Hippocampal formation (tissue), 2 donors: ENCODE measurements at places on chromosomes 7 and 10.
A peak's percentile ranks its signal among the peaks of the same experiment; 100 is the strongest.

- no peak for DNase-seq
Observed at GRCh38 chr10:74929197-74929596, 102.8 kb downstream of the KAT6B start.

DNA sequence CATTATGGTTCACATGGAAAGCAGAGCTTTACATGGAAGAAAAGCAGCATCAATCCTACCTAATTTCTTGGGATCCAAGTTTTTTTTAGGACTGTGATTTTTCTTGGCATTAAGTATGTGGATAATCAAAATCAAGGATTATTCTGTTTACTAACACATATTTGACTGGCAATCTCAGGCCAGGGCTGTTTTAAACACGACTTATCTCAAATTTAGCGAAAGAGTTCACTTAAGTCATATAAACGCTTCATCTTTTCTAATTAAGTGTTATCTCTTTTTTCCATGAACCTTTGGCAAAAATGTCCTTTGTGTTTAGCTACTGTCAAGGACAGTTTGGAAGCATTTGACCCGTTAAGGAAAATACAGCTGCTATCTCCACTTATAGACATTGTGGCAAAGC is 92.0 kb downstream of the GNAI1 start:
- no peak for DNase-seq

GRCh38 chr7:23012908-23013714 is 819 bp downstream of the HYCC1 start:
- DNase-seq: peak; percentile 36

DNA sequence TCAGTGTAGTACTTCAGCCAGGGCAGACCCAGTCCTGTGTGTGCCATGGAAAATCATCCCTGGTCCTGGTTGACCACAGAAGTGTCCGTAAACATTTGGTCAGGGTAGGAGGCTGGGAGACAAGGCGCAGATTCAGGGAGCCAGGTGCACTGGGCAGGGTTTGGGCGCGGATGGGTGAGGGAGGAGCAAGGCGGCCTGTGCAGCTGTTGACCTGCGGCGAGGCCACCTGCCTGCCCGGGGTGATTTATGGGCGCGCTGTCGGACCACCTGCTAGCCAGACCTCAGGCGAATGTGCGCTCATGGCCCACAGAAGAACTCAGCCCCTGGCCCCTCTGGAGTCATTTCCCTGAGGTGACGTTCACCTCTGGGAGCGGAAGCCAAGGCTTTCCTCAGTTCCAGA is 6.6 kb downstream of the SFRP5 start:
- DNase-seq: no peak

DNA sequence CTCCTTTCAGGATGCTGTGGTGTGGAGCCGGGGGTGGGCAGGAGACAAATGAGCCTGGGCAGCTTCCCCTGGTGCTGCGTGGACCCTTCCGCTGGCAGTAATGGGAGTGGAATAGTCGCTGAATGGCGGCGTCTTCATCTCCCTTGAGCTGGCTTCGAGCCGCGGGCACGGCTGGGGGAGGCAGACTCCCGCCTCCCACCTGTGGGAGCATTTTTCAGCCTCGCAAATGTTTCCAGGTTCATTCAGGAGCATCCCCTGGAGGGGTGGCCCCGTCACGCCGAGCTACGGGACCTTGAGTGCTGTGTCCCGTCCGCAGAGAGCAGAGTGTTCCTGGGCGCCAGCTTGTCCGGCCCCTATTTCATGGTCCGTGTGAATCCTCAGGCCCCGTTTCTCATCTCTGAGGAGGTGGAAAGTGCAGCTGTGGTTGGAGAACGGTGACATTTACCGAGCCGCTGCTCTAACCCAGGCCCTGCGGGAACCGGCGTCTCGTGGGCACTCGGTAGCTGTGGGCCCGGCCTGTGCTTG is 18.1 kb downstream of the FAM20C start:
- no peak for DNase-seq

DNA sequence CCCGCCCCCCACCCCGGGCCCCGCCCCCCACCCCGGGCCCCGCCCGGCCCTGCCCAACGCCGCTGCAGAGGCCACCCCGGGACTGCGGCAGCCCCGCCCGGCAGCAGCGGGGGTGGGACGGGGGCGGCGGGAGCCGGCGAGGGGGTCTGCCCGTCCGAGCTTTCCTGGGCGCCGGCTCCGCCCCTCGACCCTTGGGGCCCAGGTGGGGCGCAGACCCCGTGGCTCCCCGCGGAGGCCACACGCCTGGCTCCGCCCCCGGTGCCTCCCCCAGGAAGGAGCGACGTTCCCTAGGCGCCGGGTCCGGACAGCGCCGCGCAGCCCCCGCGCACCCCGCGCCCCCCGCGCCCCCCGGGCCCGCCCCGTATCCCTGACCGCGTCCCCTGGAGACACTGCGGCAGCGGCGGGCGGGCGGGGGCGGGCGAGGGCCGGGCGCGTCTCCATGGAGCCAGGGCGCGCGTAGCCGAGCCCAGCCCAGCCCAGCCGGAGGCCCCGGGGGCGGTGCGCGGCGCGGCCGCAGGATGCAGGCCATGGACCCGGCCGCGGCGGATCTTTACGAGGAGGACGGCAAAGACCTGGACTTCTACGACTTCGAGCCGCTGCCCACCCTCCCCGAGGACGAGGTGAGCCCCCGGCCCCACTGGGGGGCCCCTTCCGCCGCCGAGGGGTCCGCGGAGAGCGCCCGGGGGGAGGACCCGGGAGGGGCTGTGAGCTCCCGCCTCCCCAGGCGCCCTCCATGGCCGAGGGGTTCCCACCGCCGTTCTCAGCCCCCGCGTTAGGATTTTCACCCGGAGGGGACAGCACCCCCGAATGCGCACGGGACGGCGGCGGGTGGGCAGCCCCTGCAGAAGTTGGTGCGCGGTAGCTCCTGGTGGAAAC is at the start of gene KNDC1:
TSS of gene KNDC1 (plus strand) at position 270 of the 876 bp plus-strand sequence. CDS start at position 519, 249 bp downstream.
- DNase-seq: no peak

DNA sequence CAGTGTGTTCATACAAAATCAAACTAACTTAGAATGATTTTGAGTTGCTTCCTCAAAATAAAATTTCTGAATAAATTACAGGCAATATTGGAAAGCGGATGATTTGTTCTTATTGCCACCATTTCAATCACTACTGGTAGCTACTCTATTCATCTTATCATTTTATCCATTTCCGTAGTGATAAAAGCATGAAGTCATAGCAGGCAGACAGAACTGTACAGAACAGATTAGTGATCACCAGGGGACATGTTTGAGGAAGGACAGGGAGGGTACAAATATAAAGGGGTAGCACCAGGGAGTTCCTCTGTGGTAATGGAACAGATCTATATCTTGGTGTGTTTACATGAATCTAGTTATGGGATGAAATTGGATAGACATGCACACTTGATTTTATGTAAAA is 138.5 kb downstream of the WNT2 start:
- DNase-seq: no peak

DNA sequence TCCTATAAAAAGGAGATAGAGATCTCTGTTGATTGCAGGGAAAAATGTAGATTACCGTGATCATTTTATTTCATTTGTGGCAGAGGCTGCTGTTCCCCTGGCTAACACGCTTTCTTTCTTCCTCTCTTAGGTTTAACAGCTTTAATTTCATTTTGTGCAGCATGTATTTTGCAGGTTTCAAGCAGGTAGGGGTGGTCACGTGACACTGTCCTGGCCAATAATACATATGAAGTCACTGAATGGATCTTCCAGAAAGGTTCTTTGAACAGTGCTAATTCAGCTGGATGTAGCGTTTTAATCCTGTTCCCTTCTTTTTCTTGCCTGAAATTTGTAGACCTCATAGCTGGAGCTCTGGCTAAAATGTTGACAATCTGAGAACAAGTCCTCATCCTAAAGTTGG is 3.6 kb upstream of the EPHB6 start:
- no peak for DNase-seq

DNA sequence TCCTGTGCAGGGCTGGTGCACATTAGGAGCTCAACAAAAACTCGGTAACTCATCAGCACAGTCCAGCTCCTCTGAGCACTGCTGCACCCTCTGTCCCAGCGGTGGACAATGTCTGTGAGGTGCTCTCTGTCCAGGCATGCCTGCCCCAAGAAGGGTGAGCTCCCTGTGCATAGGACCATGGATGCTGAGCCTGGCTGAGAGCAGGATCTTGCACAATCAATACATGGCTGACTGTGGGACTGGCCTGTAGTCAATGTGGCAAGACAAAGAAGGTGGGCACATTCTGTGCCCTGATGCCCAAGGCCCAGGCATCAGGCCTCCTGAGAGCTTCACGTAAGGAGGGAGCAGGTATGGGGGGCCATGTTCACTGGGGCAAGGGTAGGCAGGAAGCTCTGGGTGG is 17.1 kb downstream of the ARHGAP22 start:
- no peak for DNase-seq

- DNase-seq: no peak
Observed at GRCh38 chr7:151436446-151437158, 3.3 kb downstream of the CRYGN start.

GRCh38 chr7:158781974-158782664 is 47.2 kb downstream of the ESYT2 start:
- no peak for DNase-seq

DNA sequence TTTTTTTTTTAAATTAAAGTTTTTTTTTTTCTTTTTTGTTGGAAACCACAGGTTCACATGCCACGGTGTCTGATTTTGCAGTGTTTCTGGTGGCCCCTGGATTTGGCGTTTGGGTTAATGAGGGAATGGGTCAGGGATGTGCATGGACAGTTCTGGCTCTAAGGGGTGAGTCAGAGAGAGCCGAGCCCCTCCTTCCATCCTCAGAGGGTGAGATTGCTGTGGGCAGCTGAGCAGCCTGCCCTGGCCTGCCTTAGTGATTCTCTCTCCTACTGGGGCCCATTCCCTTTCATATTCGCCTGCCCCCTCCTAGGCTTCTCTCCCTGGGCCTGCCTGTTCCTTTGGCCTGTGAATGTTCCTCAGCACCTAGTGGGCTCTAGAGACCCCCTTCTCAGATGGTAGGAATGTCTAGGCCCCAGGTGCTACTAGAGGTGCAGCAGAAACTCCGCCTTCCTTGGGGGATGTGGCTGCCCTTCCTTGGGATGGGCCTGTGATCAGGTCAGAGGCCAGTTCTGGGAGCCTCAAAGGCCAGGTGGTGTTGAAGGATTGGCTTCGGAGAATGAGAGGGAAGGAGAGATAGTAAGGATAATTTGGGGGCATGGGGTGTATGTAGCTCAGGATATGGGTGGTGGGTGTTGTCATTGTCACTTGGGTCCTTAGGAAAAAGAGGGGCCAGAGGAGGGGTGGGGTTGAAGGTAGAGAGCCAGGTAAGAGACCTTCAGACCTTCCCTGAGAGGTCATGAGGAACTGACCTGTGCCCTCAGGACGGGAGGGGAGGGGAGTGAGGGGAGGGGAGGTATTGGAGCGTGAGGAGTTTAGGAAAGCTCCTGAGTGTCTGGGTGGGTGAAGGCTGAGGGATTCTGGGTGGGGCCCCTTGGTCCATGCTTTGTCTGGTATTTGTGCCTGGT is 19.8 kb downstream of the TSPAN14 start:
- no peak for DNase-seq

DNA sequence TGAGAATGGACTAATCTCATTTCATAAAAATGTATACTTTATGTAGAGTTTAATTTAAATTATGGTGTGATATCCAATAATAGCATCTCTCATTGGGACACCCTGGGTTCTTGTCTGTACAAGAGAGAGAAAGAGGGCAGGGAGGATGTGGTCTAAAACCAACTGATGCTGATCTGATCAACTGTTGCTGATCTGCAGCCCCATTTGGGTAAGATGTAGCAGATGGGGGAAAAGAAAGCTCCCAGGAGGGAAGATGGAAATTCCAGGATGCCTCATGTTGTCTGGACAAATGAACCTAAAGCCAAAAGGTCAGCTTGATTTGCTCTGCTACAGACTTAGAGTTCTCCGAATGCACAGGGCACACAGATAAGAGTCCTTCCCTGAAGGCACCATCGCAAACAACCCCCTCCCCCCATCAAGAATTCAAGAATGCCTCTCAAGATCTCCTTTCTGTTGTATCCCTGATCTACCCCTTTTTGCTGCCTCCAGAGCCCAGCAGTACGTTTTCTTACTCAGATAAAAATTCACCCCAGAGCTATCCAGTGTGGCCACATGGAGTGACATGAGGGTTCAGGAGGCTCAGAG is 171.4 kb upstream of the INHBA start:
- DNase-seq: no peak

- no peak for DNase-seq
Observed at GRCh38 chr7:43904533-43905208, 1.7 kb downstream of the URGCP start.

- no peak for DNase-seq
Observed at GRCh38 chr7:88092676-88092999, 127.2 kb downstream of the SRI start.

DNA sequence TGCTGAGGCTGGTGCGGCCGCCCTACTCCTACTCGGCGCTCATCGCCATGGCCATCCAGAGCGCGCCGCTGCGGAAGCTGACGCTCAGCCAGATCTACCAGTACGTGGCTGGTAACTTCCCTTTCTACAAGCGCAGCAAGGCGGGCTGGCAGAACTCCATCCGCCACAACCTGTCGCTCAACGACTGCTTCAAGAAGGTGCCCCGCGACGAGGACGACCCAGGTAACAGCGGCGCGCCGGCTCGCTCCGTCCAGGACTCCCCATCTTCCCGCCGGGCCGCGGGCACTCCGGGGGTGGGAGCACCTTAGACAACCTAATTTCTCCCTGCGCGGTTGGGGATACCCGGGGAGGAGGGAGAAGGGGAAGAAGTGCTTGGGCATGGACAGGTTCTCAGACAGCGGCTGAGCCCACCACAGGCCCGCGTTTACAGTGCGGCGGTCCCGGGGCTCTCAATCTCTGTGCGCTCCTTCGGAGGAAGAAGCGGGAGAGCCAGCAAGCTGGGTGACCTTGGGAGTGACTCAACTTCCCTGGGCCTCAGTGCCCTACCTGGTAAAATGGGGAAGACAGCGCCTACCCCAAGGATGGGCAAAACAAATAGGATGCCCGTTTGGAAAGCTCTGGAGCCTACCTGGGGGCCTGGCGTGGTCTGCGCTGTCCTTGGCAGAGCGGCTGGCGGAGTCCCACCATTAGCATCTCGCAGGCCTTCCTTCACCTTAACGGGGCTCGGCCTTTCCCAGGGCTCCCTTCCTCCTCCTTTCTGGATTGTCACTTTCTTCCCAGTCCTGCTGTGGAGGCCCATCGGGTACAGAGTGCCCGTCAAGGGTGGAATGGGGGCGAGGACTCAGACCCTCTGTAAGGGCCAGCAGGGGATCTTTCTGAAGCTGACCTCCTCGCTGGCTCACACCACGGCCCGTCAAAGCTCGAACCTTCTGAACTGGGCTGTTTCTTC is 852 bp downstream of the FOXI2 start:
- DNase-seq: no peak

DNA sequence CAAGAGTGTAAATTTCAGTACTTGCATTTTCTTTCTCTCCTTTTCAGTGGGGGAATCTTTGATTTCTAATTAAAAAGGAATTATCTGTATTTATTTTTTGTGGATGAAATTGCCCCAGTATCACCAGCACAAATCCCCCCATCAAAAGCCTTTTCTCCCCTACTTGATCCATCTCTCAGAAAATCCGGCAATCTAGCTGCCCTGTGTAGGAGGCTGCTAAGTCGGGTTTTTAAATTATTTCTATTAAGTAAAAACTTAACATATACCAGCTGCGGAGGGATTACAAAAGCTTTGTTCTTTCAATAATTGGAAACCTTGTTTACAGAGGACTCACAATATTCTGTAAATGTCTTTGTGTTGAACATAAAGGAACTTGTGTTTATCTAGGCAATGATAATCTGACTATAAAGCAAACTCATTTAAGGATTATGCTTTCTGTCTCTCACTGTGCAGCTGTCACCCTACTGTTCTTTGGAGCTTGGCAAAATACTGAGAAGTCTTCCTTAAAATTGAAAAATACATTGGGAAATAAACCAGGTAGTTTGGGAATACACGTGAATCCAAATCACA is 177.4 kb upstream of the PRR15 start:
- peak; percentile 16 for DNase-seq

- DNase-seq: no peak
Observed at GRCh38 chr10:125926247-125926646, 29.9 kb downstream of the FANK1 start.
